ENCODE measurements at places on chromosomes 5 and 9. TPM values are rescaled to one million over a fixed set of nuclear protein-coding genes. Genes with fewer than 3 reads are reported as not detected.

The TCF7 gene
- 8.0 TPM for total RNA-seq

The CCDC180 gene
- total RNA-seq = 8.2 TPM

The MARCOL gene
- not detected for total RNA-seq

The PCDHGA12 gene
- total RNA-seq = 11.1 TPM

The KIF12 gene
- total RNA-seq = 14.4 TPM

The PLEKHG4B gene
- total RNA-seq = 5.4 TPM

The SLC45A2 gene
- not detected for total RNA-seq

DNA sequence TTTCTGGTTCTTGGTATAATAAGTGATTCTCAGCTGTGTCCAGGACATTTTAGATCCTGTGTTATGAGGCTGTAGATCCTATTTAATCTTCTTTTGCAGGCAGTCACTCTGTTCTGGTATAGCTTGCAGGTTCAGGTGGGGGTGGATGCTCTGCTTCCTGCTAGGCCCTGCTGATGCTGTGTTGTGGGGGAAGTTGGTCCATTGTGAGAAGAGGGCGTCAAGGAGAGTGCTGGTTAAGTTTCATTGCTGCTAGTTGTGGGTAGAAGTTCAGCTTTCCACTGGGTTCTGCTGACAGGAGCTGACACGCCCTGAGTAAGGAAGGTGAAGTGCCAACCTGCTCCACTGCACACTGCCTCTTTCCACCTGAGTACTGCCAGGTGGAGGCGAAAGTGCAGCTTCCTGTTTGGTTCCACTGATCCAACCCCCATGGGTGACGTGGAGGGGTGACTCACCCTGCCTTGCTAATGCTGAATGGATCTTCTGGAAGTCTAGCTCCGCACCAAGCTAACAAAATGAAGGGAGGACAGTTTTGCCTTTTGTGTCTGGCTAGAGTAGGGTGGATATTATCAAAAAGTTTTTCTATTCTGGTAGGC lies 16.3 kb downstream of the NMRK1 start:
- DNase-seq = no peak

DNA sequence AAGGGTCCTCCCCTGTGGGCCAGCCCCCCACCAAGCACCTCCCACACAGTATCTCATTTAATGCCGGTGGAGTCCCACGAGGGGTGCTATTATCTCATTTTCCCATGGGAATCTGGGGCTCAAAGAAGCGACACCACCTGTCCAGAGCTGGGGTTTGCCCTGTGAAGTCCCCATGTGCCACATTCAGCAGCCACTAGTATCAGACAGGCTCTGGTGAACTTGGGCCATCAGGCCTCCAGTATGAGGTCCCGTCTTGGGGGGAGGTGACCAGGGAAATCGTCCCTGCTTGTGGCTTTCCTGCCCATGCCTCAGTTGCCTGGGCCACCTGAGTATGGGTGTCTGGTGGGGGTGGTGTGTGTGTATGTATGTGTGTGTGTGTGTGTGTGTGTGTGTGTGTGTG lies 222.7 kb downstream of the PBX3 start:
- DNase-seq = no peak

DNA sequence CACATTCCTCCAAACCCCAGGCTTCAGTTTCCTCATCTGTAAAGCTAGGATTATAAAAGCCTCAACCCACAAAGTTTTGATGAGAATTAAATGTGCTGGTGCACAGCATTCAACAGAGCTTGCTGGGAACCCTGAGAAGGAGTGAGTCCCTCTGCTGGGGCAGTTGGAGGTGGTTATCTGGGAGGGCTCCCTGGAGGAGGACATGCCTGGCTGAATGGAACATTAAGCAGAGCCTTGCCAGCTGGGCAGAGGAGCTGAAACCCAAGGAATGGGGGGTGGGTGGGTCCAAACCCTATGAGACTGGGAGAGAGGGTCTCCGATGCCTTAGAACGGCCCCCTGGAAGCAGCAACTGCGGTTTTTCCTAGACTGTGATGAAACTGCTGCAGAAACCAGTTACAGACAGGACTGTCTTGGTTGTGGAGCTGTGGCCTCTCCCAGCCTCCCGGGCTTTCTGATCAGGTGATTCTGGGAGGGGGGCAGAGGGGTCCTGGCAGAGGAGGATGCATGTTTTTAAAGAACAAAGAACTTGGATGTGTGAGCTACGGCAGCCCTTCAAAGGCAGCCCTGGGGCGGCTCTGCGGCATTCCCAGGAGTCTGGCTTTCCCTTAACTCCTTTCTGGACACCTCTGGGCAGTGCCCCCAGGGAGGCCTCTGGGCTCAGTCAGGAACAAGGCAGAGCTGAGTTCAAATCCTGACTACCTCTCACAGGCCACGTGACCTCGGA lies 20.8 kb downstream of the FIBCD1 start:
- no peak for DNase-seq

DNA sequence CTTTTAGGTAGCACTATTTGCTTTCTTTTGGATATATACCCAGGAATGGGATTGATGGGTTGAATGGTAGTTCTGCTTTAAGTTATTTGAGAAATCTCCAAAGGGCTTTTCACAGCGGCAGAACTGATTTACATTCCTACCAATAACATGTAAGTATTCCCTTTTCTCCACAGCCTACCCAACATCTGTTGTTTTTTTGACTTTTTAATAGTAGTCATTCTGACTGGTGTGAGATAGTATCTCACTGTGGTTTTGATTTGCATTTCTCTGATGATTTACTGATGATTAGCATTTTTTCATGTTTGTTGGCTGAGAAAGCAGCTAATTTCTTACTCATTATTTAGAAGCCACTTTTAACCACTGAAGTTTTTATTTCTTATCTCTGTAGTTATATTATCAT lies 221.1 kb upstream of the ACTBL2 start:
- no peak for DNase-seq

DNA sequence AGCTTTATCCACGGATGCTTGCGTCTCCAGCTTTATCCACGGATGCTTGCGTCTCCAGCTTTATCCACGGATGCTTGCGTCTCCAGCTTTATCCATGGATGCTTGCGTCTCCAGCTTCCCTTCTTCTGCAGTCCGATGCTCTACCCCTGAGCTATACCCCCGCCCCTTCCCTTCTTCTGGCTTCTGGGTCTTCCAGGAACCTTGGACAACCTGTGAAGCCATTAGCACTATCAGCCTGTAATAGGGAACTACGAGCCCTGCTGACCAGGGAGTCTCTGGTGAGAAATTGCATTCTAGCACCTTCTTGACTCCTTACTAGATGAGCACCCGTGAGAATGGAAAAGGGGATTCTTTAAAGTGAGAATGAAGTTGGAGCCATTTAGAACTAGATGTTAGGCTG lies 39.1 kb upstream of the SH3PXD2B start:
- DNase-seq = no peak

DNA sequence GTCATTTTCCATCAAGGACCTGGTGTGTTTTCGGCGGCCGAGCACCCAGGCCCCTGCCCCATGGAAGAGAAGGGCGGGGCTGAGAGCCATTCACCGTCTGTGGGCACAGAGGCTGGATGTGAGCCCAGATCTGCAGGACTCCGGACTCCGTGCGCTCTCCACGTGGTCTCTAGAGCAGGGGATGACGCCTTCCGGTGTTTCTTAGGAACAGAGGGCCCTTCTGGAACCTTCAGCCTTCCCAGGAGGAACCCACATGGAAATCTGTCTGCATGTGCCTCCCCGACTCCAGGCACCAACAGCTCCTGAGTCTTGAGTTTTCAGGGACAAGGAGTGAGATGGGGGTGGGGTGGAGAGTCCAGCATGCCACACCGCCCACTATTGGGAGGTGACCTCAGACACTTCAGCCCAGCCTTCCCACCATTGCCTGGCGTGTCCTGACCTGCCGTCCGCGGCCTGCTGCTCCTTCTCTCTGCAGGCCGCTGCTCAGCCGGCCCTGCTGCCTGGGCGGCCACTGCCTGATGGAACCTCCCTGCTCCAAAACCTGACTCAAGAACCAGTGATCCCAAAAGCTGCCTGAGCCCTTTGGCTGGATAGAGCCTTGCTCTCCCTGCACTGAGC lies 2.4 kb upstream of the RXRA start:
- no peak for DNase-seq

GRCh38 chr5:34580983-34581382 lies 75.1 kb upstream of the RAI14 start:
- DNase-seq = no peak

DNA sequence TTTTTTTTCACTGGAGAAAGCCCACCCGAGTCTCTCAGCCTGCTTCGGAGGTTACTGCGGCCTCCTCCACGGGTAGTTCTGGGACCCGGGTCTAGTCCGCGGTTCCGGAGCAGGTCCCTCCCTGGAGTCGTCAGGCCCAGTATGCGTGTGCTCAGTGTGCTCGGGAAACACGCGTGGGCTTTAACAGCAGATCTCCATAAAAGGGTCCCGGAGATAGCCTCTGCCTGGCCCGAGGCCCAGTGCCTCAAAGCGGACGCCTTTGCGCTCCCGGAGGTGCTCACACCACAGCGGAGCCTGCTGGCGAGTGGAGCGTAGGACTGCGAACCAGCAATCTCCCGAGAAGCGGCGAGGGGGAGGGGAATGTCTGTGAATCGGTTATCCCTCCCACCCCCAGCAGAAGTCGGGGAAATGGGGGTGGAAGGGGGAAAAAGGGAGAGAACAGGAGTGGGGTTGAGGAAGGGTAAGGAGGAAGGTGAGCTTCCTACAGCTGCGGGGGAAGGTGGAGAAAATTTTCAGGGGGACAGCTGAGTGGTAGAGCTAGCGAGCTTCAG lies 28.7 kb downstream of the CDKN2A start:
- DNase-seq = no peak

GRCh38 chr5:132949136-132949535 lies 14.3 kb downstream of the AFF4 start:
- no peak for DNase-seq

GRCh38 chr9:24460781-24461180 lies 84.9 kb downstream of the IZUMO3 start:
- DNase-seq = no peak

DNA sequence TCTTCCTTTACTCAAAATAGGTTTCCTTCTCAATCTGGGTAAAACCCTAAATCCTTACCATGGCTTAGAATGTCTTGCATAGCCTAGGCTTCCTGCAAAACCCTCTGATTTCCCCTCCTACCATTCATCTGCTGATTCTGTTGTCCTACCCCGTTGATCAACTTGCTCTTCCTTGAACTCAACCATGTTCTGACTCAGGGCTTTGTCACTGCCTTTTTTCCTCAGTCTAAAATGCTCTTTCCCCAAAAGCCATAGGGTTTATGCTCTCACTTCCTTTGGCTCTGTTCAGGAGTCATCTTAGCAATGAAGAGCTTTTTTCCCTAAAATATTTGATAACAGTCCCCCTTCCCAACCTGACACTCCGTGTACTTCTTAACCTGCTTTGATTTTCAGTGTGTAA lies 79.4 kb upstream of the IZUMO3 start:
- no peak for DNase-seq

DNA sequence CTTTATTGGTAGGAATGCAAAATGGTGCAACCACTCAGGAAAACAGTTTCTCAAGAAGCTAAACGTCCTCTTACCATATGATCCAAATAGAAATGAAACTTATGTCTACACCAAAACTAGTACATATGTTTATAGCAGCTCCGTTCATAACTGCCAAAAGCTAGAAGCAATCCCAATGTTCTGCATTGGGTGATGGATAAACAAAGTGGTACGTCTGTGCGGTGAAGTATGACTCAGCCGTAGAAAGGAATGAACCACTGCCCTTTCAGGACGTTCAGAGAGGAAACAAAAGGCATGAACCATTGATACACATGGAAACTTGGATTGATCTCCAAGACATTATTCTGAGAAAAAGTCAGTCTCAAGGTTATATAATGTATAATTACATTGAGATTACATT lies 27.6 kb downstream of the HNRNPH1 start:
- DNase-seq = no peak

GRCh38 chr5:84450617-84451414 lies 66.1 kb upstream of the EDIL3 start:
- no peak for DNase-seq

DNA sequence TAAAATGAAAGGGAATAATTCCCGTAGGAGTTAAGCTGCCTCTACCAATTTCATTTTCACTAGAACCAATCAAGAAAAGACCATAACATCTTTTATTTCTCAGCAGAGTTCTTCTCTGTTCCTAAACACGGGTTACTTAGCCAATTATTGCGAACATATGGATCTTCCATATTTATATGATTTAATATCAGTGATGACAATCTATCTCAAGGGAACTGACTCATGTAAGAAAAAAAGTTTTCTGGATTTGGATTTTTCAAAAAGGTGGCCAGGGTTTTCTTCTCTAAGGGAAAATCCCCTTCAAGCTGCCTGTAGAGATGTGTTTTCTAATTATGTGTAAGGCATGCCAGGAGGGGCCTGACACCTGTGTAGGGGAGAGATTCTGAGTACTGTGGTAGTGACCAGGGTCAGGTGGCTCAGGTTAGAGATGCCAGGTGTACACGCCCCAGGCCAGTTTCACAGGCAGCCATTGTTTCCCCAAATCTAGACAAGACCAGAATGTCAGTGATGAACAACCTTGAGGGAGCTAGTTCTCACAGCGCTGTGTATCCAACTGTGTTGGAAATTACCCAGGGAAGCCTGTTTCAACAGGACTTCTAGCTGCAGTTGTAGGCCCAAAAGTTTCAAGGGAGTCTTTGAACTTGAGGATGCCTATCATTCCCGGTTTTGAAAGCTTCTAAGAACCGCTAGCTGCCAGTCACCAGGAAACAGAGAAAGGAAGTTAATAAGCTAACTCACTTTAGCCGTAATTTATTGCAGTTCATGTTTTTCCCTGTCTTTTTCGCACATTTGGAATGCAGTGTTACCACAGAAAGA lies 572.5 kb upstream of the RGMB start:
- DNase-seq = peak; percentile 20

DNA sequence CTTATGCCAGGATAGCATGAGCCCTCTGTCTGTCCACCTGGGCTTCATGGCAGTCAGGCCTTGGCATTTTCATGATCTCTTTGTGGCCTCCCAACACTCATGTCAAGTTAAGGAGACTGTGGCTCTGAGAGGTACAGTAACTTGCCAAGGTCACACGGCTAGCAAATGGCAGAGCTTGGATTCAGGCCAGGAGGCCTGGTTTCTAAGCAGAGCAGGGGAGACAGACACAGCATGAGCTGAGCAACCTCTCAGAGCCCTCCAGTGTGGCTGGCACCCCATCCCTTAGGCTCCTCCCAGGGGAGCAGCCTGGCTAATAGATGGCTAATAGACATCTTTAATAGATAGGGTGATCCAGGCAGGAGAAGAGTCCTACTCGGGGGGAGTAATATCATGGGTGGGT lies 4.1 kb downstream of the SYNPO start:
- no peak for DNase-seq
